ENCODE measurements at places on chromosomes 12 and 14.

GRCh38 chr14:29663281-29663801 lies 264.3 kb downstream of the PRKD1 start:
- no peak for DNase-seq

- no peak for DNase-seq
Measured at GRCh38 chr14:99203801-99204200, 68.2 kb downstream of the BCL11B start.

DNA sequence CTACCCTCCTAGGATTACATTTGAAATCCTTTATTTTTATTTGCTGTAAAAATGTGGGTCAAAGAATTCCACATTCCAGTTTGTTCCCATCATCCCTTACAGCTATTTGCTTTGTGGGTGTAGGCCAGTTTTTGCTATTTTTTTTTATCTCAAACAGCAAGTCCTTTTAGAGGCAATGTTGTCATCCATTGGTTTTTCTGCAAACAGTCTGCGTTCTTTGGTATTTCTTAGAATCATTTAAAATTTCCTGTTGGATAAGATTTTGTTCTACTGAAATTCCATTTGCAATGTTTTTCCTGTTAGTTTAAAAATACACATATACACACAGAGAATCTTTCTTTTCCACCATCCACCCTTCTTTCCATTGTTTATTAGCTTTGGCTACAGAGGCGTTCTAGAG lies 53.3 kb upstream of the STK38L start:
- DNase-seq, result no peak

- DNase-seq, result no peak
Measured at GRCh38 chr14:102903889-102904512, 18.5 kb upstream of the AMN start.

GRCh38 chr12:47920913-47921312 lies 16.1 kb upstream of the VDR start:
- no peak for DNase-seq

GRCh38 chr12:3361146-3361545 lies 129.9 kb upstream of the PRMT8 start:
- DNase-seq, result no peak

GRCh38 chr14:51534610-51535011 lies 117.1 kb upstream of the FRMD6 start:
- no peak for DNase-seq

DNA sequence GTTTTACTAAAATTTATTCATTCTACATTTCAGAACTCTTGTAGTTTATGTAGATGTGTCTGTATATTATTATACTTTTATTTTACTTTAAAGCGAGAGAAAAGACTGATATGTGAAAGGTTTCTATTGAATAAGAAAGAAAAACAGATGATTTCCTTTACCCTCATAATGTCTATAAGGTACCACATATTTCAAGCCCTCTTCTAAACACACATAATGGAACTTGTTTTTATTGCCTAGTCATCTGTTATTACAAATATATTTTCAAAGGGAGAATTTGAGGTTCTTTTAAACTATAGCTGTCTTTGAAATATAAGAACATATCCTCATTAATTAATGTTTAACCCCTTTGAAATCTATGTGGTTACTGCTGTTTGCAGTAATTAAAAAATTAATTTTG lies 34.5 kb downstream of the NAV3 start:
- no peak for DNase-seq

GRCh38 chr14:67817750-67818438 lies 1.5 kb upstream of the ZFYVE26 start:
- no peak for DNase-seq

DNA sequence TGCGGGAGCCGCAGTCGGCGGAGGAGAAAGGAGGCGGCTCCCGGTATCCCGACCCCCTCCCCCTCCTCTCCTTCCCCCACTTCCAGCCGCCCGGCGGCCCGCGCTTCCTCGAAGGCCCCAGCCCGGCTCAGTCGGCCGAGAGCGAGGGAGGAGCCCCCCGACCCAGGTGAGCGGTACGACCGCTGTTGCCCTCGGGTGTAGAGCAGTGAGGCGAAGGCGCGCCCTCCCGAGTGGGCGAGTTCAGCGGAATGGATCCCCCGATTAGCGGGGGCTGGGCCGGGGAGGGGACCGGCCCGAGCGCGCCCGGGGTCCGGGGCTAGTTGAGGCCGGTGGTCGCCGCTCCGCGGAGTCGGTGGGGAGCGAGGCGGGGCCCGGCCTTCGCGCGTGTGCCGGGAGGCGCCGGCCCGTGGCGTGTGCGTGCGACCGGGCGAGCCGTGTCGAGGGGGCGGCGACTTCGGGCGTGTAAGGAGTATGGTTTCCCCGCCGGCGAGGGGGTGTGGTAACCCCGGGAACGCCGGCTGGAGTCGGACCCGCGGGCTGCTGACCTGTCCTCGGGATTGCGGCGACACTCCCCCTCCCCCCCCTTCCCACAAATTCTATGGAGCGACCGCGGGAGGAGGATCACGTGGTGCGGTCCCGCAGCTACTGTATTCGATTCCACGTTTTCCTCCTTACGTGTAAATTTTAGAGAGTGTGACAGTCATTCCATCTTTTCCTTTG lies 501 bp downstream of the RIMKLB start:
- no peak for DNase-seq

DNA sequence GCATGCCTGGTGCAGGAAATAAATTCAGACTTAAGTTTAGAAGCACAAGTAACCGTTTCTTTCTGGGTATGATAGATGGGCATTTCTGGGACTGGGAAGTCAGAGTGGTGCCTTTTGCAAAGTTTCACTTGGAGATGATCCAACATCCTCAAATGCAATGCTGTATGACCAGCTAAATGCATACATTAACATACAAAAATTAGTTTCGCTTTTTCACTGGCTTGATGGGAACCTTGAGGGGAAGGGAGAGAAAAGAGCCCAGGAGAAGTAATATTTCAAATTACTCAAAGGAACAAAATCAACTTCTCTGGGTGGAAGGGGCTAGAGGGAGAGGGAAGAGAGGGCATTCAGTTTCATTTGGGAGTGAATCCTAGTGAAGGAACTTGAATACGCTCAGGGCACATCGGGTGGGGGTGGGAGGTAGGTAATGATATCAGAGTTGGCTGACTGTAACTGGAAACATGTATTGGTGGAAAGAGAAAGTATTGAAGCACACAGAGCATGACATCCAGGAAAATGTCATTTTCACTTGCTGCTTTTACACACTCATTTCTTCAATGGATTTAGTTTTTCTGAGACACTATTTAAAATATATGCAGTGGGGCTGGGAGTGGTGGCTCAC lies 175.5 kb downstream of the PTPRO start:
- DNase-seq, result no peak

GRCh38 chr12:104709692-104710435 lies 248.2 kb downstream of the SLC41A2 start:
- no peak for DNase-seq

DNA sequence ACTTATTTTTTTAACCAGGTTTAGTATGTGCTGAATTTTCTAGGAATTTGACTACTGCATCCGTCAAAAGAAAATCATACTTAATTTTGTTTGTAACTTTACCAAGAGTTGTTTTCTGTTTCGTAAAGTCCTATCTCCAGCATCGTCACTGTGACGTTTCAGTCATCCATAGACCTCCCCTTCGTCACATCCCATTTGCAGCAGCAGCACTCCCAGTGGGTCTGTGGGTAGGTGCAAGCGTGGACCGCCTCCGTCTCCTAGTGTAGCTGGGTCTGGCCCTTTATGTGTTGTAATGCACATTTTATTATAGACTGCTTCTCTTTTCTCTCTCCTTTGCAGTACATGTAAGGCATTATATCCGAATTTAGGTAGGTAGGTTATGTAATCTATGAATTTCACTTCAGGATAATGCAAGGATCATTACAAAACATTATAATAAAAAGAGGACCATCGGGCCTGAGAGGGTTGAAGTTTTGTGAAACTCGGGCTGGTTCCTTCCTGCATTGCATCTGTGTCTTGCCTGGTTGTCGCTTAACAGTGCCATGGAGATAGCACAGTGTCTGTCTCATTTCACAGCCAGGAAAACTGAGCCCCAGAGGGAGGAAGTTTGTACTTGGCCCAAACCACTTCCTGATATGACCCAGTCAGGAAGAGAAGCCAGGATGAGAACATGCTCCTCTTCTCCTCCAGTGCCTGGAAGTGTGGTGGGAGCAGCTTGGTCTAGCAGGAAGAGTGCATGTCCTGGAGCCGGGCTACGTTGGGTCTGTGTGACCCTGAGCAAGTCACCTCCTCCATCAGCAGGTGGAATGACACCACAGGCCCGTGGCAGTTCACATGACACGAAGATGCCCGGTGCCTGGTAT lies 41.3 kb downstream of the EVL start:
- no peak for DNase-seq

DNA sequence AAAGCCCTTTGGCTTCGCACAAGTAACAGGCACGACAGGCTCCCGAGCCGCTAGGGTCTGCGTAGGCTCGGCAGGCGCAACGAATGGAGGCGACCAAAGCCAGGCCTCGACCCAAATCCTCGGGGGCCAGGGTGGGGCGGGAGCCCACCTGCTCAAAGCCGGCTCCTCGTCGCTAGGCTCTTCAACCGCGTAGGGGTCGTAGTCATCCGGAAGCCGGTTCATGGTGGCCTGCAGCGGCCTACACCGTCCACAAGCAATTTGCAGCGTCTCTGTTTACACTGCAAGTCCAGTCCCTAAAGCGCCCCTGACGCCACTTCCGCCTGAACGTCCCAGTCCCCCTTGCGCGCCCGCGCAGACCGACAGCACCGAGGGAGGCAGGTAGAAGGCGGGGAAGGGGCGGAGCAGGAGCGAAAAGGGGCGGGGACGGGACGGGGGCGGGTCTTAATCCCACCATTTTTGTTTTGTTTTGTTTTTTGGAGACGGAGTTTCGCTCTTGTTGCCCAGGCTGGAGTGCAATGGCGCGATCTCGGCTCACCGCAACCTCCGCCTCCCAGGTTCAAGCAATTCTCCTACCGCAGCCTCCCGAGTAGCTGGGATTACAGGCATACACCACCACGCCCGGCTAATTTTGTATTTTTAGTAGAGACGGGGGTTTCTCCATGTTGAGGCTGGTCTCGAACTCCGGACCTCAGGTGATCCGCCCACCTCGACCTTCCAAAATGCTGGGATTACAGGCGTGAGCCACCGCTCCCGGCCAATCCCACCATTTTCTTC lies at the start of gene EAPP:
Gene EAPP, minus strand, starts transcription at position 295 of the 774 bp plus-strand sequence. Its CDS starts 73 bp downstream, at position 222.
- DNase-seq, result peak; percentile 86

- DNase-seq, result no peak
Measured at GRCh38 chr12:98274430-98275130, 240.8 kb upstream of the TMPO start.

DNA sequence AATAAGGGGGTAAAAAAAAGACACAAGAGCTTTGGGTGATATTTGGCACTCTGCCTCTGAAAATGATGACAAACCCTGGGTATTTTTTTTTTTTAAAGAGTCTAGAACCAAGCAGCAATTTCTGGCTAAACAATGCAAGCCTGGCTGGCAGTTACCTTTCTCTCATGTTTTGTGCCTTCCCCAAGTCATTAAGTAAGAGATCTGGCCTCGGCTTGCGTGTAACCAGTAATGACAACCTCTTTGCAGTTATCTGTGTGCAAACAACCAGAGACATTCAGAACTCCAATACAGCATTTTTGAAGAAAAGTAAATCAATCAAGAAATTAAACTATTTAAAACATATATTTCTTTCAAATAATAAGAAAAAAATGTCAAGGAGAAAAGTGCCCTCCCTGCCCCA lies 167.5 kb downstream of the KCNC2 start:
- DNase-seq, result no peak

- no peak for DNase-seq
Measured at GRCh38 chr12:57832966-57833365, 13.6 kb downstream of the CTDSP2 start.

DNA sequence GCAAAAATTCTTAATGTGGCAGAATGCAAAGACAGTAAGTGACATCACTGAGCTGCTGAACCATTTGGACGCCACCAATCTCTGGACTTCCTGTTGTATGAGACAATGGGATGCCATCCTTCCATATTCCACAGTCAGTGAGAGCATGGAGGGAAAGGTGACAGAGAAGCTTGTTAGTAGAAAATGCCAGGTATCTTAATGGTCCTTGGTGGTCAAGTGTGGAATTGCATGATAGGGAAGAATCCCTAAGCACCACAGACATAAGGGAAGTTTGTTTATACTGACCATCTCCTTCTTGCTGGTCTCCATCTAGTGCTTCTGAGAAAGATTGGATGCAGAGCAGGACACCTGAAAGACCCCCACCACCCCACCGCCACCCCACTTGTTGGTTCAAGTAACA lies 1410.0 kb upstream of the TMEM132C start:
- no peak for DNase-seq

DNA sequence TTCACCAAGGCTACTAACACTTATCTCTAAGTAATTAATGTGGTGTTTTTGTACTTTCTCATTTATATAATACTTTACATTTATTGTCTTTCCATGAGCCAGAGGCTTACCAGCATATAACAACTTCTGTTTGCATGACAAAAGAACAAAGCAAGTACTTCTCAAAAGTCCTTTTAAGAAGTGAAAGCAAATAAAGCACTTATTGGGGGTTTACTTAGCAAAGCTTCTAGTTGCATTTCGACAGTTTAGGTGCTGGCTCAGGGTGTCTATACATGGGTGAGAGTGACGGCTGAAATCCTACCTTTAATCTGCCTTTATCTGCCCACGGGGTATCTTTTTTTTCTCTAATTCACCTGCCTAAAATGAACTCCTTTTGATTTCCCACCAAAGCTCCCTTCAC lies 21.0 kb upstream of the DCN start:
- DNase-seq, result no peak

DNA sequence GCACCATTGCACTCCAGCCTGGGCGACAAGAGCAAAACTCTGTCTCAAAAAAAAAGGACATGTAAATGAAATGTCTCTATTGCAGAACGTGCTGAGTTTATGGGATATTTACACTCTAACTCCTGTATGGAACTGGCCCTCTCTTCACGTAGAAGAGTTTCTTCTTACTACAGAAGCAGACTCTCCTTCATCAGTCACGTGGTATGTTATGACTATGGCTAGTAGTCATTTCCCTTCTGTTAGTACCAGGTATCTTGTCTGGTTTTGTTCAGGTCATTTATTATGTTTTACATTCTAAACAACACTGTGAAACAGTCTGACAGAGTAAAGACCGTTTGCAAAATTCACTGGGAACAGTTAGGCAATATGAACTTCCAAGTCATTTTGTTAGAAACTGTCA lies 20.3 kb downstream of the KNTC1 start:
- no peak for DNase-seq

- DNase-seq, result no peak
Measured at GRCh38 chr14:24674204-24674970, 40.4 kb upstream of the GZMB start.

DNA sequence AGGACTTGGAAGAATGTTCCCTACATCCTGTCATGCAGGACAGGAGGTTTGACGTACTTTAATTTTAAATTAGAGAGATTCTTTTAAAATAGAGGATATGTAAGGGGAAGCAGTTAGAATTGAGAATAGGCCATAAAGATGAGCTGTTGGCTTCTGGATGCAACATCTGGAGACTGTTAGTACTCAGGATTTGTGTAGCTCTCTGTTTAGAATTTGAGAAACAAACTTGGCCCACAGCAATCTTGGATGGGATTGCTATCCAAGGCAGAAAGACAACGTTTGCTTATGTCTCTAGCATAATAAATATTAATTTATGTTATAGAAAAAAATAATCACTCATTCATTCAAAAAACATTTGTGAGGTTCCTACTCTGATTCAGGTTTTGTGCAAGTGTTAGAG lies 398.4 kb upstream of the NOVA1 start:
- no peak for DNase-seq
